Endodermal cell (in vitro differentiated cells): ENCODE measurements at places on chromosomes 4 and X.

- no peaks in the 10 kb centered on the region for H3K27me3 ChIP-seq
- peaks cover 29% of the 10 kb centered on the region for H3K36me3 ChIP-seq
- peak overlapping the region; percentile 98 for H3K27ac ChIP-seq
- no peak for DNase-seq
Observed at GRCh38 chr4:73258436-73258685, 237 bp downstream of the ANKRD17 start.

DNA sequence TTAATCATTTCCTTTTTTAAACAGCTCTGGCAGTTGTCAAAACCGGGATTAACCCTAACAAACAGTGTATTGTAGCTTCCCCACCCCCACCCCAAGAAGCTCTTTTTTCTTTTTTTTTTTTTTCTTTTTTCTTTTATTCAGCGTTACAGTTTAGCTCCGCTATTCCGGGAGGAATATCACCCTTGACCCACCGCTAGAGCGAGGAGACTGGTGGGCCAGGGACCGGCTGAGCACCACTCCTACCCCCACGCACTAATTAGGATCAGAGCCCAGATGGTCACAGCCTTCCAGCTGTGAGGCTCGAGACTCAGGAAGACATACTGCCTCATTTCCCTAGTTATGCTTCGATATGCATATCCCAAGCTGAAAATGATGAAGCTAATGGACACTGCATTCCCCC, 2.0 kb downstream of the PARM1 start:
- H3K4me1 ChIP-seq, result peaks cover 2% of the 10 kb centered on the region
- no peak for DNase-seq
- H3K27me3 ChIP-seq, result peaks cover 64% of the 10 kb centered on the region
- H3K36me3 ChIP-seq, result no peaks in the 10 kb centered on the region

GRCh38 chr4:1727117-1728031, 6.1 kb downstream of the TACC3 start:
- peaks cover 81% of the 10 kb centered on the region for H3K36me3 ChIP-seq
- H3K27me3 ChIP-seq, result no peaks in the 10 kb centered on the region
- H3K27ac ChIP-seq, result no peak overlapping the region
- H3K4me3 ChIP-seq, result no peak overlapping the region
- no peaks in the 10 kb centered on the region for H3K4me1 ChIP-seq

DNA sequence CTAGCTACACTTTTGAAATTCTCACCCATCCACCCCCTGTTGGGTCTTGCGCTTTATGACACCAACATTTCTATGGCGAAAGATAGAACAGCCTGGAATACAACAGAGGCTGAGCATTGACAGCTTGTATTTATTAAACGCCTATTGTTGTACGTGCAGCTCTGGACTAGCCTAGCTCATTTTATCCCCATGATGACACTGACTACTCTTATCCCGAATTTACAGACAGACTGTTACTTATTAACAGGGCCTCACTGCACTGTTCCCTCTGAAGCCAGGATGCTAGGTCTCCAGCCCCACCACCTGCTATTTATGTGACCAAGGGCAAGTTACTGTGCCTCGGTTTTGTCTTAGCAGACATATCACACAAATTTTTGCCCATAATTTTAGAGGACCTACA, 1.0 kb upstream of the RFC1 start:
- H3K4me3 ChIP-seq, result no peak overlapping the region
- no peaks in the 10 kb centered on the region for H3K4me1 ChIP-seq
- no peak for DNase-seq
- no peaks in the 10 kb centered on the region for H3K27me3 ChIP-seq
- H3K27ac ChIP-seq, result no peak overlapping the region

DNA sequence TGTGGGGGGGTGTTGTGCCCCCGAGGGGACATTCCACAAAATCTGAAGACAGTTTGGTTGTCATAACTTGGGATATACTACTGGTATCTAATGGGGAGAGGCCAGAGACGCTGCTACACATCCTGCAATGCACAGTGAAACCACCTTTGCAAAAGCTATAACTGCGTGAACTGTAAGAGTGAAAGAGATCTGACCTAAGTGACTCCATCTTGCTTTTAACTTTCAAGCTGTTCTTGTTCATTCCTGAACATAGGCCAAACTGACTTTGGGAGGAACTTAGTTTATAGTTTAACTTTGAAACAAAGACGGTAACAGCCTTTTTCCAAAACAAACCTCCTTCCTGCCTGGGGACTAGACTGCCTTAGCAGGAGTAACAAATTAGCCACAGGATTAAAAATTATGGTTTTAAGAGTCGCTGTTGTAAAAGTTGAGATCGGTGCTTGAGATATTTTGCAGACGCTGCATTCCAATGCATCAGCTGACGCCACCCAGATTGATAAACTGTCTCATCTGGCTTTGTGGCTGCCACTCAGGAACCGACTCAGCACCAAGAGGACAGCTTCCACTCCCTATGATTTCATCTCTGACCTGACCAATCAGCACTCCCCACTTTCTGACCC, 70.9 kb downstream of the ATXN3L start:
- no peak overlapping the region for H3K27ac ChIP-seq
- no peaks in the 10 kb centered on the region for H3K4me1 ChIP-seq
- no peaks in the 10 kb centered on the region for H3K36me3 ChIP-seq
- DNase-seq, result no peak
- no peaks in the 10 kb centered on the region for H3K27me3 ChIP-seq
- H3K4me3 ChIP-seq, result no peak overlapping the region

DNA sequence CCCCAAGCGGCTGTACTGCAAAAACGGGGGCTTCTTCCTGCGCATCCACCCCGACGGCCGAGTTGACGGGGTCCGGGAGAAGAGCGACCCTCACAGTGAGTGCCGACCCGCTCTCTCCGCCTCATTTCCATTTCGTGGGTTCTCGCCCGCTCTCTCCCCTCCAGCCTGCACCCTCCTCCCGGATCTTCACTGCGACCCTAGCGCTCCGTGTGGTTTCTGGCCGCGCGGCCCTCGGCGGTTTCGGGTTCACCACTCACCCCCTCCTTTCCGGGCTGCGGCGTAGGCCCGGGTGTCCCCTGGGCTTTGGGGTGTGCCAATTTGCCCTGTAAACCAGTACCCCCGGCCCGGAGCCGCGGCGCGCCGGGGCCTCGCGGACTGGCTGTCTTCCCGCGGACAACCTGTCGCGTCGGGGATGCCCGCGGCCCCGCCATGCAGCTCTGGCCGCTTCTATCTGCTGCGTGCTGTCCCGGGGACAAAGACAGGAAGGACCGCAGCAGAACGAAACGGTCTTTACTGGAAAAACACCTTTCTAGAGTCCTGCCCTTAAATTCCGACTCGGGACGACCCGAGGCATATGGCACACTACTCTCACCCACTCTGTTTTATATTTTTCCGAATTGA, 737 bp downstream of the FGF2 start:
- no peaks in the 10 kb centered on the region for H3K36me3 ChIP-seq
- peak; percentile 73 for DNase-seq
- H3K4me3 ChIP-seq, result peak overlapping the region; percentile 83
- peaks cover 37% of the 10 kb centered on the region for H3K27me3 ChIP-seq
- peak overlapping the region; percentile 47 for H3K27ac ChIP-seq

DNA sequence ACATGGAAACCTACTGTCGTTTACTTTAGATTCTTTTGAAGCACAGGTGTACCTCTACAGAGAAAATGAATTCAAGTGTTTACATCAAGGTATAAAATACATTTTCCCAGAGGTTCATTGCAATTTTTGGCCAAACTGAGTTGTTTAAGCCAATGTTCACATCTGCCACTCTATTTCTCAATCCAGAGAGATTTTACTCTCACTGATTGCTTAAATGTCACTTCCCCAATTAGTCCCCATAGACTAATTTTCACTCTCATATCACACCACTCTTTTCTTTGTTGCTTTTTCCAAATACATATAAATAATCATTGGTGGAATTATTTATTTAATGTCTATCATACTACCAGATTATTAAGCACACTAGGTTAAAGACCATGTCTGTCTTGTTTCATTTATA, 271.8 kb downstream of the PPP3CA start:
- H3K36me3 ChIP-seq, result no peaks in the 10 kb centered on the region
- H3K4me3 ChIP-seq, result no peak overlapping the region
- no peak for DNase-seq
- no peaks in the 10 kb centered on the region for H3K27me3 ChIP-seq
- H3K4me1 ChIP-seq, result peaks cover 10% of the 10 kb centered on the region

- no peak overlapping the region for H3K4me3 ChIP-seq
- H3K27me3 ChIP-seq, result no peaks in the 10 kb centered on the region
- no peak for DNase-seq
- peaks cover 5% of the 10 kb centered on the region for H3K4me1 ChIP-seq
- peaks cover 8% of the 10 kb centered on the region for H3K36me3 ChIP-seq
Observed at GRCh38 chr4:75698963-75699228, 25.5 kb upstream of the USO1 start.

DNA sequence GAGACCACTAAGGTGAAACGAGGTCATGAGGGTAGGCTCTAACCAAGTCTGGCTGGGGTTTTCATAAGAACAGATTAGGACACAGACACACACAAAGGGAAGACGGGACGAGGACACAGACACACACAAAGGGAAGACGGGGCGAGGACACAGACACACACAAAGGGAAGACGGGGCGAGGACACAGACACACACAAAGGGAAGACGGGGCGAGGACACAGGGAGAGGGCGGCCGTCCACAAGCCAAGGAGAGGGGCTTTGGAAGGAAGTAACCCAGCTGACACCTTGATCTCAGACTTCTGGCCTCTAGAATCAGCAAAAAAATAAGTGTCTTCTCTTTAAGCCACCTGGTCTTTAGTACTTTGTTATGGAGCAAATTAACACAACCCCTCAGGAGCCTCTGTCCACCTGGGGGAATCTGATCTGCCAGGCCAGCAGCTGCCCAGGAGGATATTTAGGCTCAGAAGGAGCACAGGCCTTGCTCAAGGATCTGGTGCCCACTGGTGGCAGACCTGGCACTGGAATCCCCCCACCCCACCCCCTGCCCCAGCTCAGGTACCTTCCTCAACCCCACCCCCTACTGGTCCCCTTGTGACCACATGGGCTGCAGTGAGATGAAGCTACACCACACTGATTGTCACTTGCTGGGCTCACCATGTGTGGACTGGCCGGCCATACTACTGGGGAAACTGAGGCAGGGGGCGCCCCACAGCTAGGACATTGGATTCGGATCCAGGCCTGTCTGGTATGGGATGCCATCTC, 2.8 kb downstream of the ABLIM2 start:
- H3K27ac ChIP-seq, result no peak overlapping the region
- H3K27me3 ChIP-seq, result peaks cover 48% of the 10 kb centered on the region
- H3K4me1 ChIP-seq, result no peaks in the 10 kb centered on the region
- no peak for DNase-seq
- H3K4me3 ChIP-seq, result no peak overlapping the region
- H3K36me3 ChIP-seq, result no peaks in the 10 kb centered on the region

DNA sequence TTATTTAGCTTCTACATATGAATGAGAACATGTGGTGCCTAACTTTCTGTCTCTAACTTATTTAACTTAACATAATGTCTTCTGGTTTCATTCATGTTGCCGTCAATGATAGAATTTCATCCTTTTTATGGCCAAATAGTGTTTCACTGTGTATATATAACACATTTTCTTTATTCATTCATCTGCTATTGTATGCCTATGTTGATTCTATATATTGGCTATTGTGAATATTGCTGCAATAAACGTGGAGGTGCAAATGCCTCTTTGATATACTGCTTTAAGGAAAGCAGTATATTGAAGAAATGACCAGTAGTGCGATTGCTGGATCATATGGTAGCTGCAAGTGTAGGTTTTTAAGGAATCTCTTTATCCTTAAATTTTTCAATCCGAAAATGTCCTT, 10.0 kb upstream of the CSN1S1 start:
- H3K36me3 ChIP-seq, result no peaks in the 10 kb centered on the region
- H3K4me1 ChIP-seq, result no peaks in the 10 kb centered on the region
- H3K27ac ChIP-seq, result no peak overlapping the region
- peaks cover 16% of the 10 kb centered on the region for H3K27me3 ChIP-seq
- no peak for DNase-seq

DNA sequence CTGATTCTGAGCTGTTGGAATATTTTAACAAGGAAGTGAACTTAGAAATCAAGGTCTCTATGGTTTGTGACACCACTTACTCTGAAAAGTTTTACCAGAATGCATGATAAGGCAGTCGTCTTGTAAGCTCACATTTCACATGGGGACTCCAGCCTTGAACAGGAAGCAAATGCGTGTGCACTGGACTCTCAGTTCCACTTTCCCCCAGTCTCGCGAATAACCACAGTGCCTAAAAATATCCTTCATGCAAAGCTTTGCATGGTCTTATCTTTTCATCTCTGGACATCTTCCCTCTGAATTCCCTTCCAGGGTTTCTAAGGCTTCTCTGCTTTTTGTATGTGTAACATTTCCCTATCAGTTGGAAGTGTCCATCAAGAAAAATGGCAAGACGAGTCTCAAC, 581.8 kb downstream of the NLGN4X start:
- no peak overlapping the region for H3K4me3 ChIP-seq
- no peak for DNase-seq
- no peaks in the 10 kb centered on the region for H3K4me1 ChIP-seq
- H3K27me3 ChIP-seq, result no peaks in the 10 kb centered on the region
- peaks cover 30% of the 10 kb centered on the region for H3K36me3 ChIP-seq

DNA sequence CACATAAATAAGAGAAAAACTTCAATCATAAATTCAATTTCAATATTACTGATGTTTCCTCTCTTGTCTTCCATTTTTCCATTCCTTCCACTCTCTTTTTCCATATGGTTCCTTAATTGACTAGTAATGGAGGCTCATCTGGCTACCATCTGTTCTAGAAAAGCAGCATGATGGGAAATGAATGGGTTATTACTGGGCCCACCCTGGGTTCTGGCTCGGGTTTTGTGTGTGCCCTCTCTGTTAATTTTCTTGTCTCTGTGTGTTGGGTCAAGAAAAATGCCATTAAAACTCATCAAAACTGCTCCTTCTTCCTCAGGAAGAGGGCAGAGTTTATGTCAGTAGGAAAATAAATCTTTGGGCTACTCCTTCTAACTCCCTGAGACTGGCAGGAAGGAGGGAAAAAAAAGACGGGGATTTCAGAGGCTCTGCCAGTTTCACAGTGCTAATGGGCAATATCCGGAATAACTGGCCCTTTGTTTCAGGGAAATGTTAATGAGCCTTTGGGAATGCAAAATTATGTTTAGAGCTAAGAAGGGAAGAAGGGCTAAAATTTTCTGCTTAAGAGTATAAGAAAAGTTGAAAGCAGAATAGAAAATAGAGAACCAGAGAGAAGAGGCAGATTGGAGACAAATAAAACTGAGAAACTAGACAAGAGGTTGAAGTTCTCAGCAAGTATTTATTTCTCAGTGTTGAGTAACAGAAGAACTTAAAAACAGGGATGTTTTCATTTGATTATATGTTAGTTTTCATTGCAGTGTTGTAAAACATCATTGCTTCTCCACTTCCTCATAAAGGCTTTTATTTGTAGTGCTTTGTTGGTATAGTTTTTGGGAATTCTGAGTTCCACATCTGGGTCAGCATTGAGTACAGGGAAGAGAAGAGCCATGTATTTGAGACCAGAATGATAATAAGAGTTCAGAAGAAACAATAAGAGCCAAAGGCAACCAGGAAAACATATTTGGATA, 19.7 kb downstream of the GABRB1 start:
- no peaks in the 10 kb centered on the region for H3K27me3 ChIP-seq
- no peaks in the 10 kb centered on the region for H3K36me3 ChIP-seq
- no peak overlapping the region for H3K4me3 ChIP-seq
- DNase-seq, result no peak
- H3K4me1 ChIP-seq, result no peaks in the 10 kb centered on the region
